NCI-H1105 treated with DMSO at 0.1 percent for 48 hours (cell line): ENCODE measurements at places on chromosomes 7 and 10.

- DNase-seq, result peak; percentile 25
These were observed 604 bp upstream of the SHTN1 start for GRCh38 chr10:117005527-117006055.

GRCh38 chr7:16604054-16604453 is 41.5 kb downstream of the ANKMY2 start:
- no peak for DNase-seq

DNA sequence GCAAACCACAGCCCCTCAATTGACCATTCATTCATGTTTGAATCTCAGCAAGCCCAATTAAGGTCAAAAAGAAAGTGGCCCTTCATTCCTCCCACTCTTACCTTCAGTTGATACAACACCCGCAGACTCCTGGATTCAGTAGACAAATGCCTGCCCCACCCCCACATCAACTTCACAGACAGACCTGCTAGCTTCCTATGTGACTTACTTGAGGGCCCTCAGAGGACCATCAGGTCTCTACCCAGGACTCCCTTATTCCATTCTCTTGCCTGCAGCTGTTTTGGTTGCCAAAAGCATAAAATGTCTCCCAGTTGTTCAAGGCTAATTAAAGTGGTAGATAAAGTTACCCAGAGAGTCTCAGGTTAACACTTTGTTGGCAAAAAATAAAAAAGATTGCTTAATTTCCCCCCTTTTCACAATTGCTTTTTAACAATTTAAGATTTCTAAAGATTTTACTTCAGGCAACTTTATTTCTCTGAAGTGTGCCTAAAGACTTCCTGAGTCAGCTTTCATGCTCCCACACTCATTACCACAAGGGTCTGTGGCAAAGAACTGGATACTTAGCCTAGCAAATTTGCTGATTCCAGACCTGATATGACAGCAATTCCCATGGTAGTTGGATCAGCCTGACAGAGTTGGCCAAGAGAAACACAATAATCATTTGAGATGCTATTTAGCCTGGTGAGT is 3.3 kb upstream of the MTERF1 start:
- no peak for DNase-seq

DNA sequence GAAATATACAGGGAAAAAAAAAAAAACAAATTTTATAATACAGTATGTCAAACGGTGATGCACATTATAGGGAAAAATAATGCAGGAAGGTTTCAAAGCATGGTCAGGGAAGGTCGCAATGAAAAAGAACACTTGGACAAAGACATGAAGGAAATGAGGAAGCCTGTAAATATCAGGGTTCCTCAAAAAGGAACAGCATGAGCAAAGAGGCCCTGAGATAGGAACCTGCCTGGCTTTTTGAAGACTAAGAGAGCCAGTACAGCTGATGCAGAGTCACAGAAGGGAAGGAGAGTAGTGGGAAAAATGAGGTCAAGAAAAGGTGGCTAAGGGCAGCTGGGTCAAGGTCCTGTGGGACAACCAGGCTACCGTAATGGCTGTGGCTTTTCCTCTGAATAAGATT is 1.9 kb downstream of the VPS41 start:
- DNase-seq, result no peak

- no peak for DNase-seq
These were observed 55.8 kb upstream of the SEMA3C start for GRCh38 chr7:80974396-80975358.

DNA sequence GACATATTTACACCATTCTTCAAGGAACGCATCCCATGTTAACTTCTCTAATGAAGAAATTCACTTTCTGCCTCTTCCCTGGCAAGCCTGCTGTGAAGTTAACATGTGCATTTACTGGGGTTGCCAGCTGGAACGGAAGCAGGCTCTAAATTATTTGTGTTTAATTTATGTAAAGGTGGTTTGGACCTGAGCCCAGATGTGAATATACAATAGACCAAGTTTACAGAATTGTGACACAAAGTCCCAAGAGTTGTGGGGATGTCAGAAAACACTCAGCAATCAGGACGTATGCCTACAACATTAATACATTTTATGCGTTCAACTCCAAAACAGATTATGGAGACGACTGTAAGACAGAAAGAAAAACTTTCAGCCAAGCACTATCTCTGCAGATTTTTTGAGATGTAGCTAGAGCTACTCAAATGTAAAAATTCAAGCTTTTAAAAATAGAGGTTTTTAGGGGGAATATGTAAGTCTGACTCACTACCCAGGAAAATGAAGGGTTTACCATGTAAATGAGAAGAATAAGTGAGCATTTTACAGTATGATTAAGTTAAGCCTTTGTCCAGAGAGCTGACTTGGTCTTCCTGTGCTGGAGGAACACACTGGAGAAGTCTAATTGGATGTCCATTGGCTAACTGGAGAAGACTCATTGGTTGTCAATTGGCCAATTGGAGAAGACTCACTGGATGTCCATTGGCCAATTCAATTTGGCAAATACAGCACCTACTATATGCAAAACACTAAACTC is 19.5 kb downstream of the NRP1 start:
- DNase-seq, result peak; percentile 82

- no peak for DNase-seq
These were observed 15.1 kb upstream of the CUBN start for GRCh38 chr10:17144757-17145156.

GRCh38 chr10:86943316-86944030 is 13.9 kb downstream of the MMRN2 start:
- DNase-seq, result no peak

DNA sequence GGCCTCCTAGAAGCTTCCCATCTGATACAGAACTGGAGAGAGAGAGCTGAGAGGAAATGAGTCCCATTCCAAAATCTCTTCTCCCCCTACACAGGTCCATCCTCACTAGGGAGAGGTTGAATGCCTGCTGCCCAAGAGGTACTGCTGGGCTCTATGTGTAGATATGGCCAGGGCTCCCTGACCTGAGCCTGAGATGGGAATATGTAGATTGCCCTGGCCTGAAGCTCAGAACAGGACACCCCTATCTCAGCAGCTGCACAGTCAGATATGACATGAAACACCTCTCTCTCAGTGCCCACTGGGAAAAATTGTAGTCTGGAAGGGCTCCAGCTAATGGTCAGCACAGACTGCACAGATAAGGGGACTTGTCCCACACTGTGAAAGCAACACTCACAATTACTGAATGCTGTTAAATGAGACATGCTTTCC is 3.1 kb upstream of the IFIT1B start:
- DNase-seq, result no peak

DNA sequence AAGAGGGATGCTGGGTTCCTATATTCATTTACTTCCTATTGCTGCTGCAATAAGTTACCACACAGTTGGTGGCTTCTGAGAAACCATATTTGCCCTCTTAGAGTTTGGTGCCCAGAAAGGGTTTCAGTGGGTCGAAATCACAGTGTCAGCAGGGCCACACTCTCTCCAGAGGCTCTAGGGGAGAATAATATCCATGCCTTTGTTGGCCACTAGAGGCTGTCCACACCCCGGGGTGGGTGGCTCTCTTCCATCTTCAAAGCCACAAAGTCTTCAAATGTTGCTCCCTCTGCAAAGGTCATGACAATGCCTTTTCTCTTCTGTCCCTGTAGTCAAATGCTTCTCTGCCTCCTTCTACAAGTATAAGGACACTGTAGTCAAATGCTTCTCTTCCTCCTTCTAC is 989.4 kb downstream of the CCSER2 start:
- no peak for DNase-seq

GRCh38 chr10:35316218-35316967 is 19.9 kb upstream of the CCNY start:
- no peak for DNase-seq

GRCh38 chr7:150965273-150965830 is 12.8 kb downstream of the KCNH2 start:
- DNase-seq, result no peak

DNA sequence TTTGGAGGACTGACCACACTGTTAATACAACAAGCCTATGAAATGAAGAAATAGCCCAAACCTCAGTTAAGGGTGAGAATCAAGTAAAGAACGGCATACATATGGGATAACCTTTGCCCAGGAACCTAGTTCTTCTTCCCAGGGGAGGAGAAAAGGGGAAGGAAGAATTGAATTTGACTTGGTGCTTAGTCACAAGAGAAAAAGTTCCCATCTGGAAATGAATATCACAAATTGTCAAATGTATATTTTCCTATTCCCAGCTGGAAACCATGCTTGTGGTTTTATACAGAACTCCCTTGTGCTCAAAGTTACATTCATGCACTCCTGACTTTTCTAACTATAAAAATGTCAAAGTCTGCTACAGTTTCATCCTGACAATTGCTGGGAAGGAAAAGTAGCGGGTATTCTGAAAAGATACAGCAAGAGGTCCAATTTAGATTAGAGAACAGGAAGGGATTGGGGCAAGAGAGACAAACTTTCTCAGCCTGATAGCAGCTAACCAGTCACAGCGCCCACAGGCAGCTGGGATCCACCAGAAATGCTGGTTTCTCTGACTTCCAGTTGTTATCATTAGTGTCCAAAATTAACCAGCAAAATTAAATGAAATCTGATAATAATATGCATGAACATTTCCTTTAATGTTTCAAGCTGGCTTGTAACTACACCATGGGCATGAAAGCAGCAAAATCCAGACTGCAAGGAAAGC is 18.6 kb upstream of the GSAP start:
- DNase-seq, result no peak

GRCh38 chr10:62961951-62962523 is 145.9 kb upstream of the EGR2 start:
- DNase-seq, result no peak

GRCh38 chr10:71561003-71561574 is 158.5 kb downstream of the C10orf105 start:
- no peak for DNase-seq

- DNase-seq, result no peak
These were observed 179.7 kb downstream of the ANK3 start for GRCh38 chr10:60209874-60210570.

GRCh38 chr7:67843001-67843565 is 846.5 kb downstream of the TYW1 start:
- no peak for DNase-seq

DNA sequence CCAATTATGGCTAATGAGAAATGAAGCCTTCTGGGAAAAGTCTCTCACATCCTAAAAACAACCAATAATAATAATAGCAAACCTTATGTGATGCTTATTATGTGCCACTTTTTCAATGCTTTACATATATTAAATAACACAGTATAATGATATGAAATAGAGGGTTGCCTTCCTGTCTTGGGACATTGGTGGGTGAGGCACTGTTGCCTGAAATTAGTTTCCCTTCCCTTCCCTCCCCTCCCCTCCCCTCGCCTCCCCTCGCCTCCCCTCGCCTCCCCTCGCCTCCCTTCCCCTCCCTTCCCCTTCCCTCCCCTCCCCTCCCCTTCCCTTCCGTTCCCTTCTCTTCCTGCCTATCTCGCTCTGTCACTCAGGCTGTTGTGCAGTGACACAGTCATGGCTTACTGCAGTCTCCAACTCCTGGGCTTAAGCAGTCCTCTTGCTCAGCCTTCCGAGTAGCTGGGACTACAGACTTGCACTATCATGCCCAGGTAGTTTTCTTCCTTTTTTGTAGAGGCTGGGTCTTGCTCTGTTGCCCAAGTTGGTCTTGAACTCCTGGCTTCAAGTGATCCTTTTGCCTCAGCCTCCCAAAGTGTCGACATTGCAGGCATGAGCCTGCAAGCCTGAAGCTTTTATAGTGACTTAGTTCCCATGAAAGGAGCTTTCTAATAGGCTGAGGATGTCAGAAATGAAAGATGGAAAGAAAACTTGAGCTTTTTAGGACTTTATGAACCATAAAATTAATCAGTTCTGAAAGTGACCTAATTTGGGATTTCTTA is 47.9 kb downstream of the PHTF2 start:
- no peak for DNase-seq

GRCh38 chr7:97027427-97028234 is 3.0 kb upstream of the DLX5 start:
- DNase-seq, result peak; percentile 91

DNA sequence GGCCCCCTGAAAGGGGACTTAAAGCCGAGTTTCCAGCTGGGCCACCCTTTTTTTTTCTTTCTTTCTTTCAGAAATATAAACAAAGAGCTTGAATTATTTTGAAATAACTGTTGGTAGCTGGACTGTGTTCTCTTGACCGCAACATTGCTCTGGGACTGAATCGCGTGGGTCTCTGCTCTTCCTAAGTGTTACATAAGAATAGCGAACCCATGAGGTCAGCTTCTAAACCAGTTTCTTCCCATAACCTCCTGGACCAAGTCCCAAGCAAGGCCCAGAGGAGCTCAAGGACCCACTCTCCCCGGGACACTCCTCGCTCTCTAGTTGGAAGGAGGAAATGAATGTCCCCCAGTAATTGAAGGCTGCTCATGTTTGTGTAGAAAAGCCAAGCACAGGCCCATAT is 91.1 kb downstream of the CXCL12 start:
- DNase-seq, result no peak

DNA sequence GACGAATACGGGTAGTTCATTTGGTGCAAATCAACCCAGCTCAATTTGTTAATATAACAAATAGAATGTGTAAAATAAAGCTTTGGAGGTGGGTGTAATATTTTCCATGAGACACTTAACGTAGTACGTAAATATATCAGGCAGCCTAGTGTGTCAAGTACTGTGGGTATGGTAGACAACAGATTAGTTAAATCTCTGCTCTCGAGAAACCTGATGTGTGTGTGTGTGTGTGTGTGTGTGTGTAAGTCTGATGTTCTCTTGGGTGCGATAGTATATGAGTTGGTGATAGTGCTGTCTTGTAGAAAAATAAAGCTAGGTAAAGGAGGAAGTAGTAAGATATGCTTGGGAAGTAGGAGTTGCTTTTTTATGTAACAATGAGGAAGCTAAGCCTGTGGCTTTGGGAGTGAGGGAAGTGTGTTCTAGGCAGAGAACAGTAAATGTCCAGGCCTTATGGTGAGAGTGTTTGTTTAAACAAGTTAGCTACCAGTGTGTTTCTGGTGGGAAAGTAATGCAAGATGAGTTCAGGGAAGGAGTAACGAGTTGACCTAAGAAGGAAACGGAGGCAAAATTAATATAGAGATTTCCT is 26.1 kb downstream of the WAC start:
- no peak for DNase-seq

- no peak for DNase-seq
These were observed 6.5 kb upstream of the HERPUD2 start for GRCh38 chr7:35701287-35701900.

DNA sequence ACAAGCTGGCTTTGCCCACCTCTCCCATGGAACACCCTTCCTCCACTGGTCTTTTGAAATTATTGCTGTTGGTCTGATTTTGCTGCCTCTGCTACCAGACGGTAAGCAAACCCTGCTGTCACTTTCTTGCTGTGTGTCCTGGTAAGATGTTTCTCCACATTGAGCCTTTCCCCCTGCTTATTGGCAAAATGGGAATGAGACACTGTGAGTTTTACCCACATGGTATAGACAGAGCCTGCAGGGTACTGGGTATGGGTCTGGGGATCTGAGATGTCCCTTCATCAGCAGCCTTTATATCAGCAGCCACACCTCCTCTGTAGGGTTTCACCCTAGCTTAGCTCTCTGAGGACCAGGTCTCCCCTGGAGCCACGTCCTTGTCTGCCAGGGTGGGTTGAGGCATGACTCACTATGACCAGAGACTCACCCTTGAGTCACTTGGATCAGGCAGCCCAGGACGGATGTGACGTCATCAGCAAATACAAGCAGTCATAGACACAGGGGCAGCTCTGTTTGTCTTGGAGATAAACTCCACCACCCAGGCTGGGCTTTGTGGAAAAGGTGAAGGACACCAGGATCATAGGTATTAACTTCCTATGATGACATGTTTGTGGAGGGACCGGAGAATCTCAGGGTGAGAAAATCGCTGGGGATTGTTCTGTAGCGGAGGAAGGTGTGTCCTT is 17.9 kb upstream of the BAIAP2L1 start:
- DNase-seq, result no peak
